Activated naive CD4-positive, alpha-beta T cell (primary cell): ENCODE measurements at places on chromosomes 1 and 21.

GRCh38 chr1:179888071-179888470, 6.0 kb downstream of the TOR1AIP1 start:
- DNase-seq: no peak

DNA sequence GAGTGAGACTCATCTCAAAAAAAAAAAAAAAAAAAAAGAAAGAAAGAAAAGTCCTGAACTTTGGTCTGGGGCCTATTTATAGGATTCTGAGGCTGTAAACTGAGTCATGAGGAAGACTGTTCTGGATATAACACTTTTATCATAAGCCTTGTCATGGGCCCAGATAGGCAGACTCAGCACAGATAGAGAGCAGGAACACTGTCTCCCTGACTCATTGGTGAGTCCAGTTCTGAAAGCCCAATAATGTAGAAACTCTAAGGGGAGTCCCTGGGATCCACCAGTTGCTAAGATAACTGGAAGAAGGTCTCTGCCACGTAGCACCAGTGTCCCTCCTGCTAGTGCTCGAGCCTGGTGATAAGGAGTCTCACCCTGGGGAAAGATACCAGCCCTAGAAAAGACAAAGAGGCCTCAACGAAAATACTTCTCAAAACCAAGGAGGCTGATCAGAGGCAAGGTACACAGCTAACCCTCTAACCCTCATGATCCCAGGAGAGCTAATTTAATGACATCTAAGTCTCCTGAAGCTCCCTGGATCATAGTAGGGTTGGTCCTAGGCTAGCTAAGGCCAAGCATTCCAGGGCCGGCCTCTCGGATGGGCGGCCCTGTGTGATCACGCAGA, 43.5 kb downstream of the LPAR3 start:
- DNase-seq: no peak

- no peak for DNase-seq
These were observed 5.6 kb upstream of the YBX1 start for GRCh38 chr1:42676534-42677087.

DNA sequence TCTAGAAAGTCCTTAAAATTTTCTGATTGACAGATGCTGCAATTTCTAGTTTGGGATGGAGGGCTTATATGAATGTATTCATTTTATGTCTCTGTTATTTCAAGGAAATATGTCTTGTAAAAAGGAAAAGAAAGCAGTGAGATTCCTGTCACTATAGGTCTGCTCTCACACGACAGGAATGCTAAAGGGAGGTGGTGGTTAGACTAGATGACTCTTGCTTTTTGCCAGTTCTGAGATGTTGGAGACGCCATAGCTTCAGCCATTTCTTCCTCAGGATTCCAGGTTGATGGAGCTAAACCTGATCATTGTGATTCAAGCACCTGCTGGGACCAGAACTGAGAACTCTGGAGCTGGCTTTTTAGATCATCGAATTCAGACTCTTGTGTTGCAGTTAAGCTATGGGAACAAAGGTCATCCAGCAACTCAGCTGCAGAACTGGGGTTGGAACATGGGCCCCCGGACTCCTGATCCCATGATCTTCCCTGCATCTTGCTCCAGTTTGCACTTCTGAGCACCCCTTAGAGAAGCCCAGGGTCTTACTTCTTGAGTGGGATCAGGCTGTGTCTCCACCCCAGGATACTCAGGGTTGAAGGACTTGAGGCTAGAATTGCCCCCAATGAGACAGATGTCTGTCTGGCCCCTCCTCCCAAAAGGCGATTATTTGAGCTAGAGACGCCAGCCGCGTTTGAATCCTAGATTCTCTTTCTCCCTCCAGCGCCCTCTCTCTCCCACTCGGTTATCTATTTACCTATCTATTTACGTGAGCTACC, 46.7 kb upstream of the FOXO6 start:
- no peak for DNase-seq

DNA sequence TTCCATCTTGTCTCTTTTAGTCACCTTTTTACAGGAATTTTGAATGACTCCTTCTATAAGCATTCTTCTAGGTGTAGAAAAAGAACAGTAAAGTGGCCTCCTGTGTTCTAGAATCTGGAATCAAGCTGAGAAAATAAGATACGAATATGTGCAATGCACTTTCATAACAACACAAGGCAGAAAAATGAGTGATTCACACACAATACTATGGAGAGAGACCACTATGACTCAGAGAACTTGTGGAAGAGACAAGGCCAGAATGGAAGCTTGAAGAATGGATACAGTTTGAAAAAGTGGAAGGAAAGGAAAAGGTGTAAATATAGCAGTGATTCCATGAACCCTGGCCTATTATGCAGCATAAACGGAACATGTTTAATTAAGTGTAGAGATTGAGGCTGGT, 57.1 kb upstream of the SAMSN1 start:
- no peak for DNase-seq

- DNase-seq: no peak
These were observed 6.3 kb downstream of the OPTC start for GRCh38 chr1:203500279-203500678.

- no peak for DNase-seq
These were observed 54.0 kb downstream of the NTPCR start for GRCh38 chr1:233004451-233004850.

DNA sequence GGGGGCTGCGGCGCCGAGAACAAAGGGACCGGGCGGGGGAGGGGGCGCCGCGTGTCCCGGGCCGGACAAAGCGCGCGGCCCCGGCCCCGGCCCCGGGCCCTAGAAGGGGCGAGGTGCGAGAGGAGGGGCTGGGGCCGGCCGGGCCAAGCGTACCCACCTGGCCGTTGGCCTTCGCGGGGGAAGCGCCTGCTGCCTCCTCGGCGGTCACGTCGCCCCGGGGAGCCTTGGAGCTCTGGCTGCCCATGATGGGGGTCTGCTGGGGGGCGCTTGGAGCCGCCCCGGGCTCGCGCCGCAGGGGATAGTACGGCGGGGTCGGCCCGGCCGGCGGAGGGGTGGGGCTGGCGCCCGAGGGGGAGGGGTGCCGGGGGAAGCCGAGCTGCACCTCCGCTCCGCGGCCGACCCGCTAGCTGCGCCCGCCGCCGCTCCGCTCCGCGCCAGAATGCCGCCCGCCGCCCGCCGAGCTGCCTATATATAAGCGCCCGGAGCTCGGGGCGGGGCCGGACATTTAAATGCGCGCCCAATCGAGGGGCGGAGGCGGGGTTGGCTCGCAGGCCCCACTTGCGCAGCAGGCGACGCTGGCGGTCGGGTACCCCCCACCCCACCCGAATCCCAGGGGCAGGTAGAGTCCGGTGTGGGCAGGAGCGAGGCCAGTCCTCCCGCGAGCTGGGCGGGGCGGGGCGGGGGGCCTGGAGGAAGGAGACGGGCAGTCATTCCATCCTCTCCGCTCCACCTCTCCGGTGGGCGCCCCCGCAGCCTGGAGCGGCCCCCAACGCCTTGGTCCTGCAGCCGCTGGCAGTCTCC, at the start of gene MARCKSL1:
Gene MARCKSL1 (minus strand): TSS at position 444 of the 801 bp plus-strand sequence. CDS start 200 bp downstream, at position 244.
- DNase-seq: peak; percentile 78

DNA sequence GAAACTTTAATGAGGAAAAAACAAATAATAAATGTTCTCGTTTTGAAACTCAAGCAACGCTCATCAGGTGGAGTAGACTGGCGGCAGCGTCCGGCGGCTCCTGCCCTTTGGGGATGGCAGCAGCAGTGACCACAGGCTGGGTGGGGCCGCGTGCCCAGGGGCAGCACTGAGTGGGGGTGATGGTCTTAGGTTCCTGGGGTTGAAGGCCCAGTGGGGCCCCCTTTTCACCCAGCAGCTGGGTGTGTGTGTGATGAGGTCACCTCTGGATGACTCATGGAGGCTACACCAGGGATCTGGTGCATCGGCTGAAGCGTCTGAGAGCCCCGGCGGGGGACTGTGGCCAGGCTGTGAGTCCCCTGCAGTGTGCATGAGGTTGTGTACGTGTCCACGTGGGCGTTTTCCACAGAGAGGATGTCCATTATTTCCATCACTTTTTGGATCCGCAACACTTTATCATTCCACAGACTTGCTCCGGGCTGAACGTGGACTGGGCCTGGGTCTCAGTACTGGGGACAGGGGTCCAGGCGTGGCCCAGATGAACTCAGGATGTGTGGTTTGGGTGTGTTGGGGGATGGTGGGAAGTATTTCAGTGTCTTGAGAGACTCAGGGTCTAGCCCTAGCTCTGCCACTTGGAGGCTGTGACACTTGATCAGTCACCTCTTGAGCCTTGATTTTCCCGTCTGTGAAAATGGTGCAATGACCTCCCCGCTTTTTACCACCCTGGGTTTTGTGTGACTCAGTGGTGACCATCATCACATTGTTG, 25.6 kb downstream of the LDLRAP1 start:
- no peak for DNase-seq

DNA sequence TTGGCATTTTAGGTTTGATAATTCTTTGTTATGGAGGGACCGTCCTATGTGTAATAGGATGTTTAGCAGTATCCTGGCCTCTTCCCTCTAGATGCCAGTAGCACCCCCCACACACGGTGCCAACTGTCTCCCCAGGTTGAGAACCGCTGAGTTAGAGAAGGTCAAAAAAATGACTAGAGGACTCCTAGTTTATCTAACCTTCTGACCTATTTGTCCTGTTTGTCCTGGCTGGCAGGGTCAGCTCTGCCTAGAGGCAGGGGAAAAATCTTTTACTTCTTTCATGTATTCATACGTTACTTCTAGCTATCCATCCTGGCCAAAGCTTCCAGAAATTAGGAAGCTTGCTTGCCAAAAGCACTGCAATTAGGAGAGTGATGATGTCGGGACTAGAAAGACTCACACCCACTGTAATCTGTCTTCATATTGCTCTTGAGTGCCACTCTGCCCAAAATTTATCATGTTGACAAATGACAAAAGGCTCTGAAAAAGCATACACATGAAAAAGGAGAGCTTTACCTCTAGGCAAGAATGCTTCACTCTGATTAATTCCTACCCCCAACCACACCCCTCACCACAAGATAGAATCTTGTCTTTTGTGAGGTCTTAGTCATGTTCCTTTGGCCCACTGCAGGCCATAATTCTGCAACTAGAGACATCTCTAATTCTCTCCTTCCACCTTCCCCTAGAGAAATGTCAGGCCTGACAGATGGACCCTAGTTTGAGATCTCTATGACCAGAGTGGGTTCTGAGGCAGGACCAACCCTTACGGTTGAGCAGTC, 14.4 kb upstream of the AKR1A1 start:
- DNase-seq: no peak

- DNase-seq: no peak
These were observed 164.8 kb downstream of the TPR start for GRCh38 chr1:186210258-186210657.

DNA sequence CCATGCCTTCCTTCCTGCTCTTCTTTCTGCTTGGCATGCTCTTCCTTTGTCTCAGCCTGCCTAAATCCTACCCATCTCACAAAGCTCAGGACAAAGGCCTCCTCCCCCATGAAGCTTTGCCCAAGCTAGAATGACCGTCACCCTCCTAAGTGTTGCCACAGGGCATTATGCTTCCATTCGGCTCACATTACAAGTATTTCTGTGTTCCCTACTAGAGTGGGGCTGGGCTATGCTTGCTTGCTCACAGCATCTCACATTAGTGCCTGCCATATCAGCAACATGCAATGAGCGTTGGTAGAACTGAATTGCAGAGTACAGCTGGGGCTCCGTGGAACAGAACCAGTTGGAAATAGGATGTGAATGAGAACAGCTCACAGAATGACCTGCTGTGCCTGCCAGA, 82.8 kb downstream of the CD58 start:
- no peak for DNase-seq

GRCh38 chr21:39712976-39713375, 32.0 kb upstream of the IGSF5 start:
- no peak for DNase-seq

- no peak for DNase-seq
These were observed 9.0 kb upstream of the SH3GLB1 start for GRCh38 chr1:86695400-86695799.

GRCh38 chr1:237873487-237874211, 17.1 kb downstream of the ZP4 start:
- no peak for DNase-seq
